ENCODE measurements at places on chromosomes 2 and 18.
A peak's percentile ranks its signal among the peaks of the same experiment; 100 is the strongest.

- no peak for DNase-seq
These were observed 8.6 kb downstream of the ZEB2 start for GRCh38 chr2:144511226-144511810.

GRCh38 chr2:23900133-23900532, 26.8 kb downstream of the ATAD2B start:
- no peak for DNase-seq

DNA sequence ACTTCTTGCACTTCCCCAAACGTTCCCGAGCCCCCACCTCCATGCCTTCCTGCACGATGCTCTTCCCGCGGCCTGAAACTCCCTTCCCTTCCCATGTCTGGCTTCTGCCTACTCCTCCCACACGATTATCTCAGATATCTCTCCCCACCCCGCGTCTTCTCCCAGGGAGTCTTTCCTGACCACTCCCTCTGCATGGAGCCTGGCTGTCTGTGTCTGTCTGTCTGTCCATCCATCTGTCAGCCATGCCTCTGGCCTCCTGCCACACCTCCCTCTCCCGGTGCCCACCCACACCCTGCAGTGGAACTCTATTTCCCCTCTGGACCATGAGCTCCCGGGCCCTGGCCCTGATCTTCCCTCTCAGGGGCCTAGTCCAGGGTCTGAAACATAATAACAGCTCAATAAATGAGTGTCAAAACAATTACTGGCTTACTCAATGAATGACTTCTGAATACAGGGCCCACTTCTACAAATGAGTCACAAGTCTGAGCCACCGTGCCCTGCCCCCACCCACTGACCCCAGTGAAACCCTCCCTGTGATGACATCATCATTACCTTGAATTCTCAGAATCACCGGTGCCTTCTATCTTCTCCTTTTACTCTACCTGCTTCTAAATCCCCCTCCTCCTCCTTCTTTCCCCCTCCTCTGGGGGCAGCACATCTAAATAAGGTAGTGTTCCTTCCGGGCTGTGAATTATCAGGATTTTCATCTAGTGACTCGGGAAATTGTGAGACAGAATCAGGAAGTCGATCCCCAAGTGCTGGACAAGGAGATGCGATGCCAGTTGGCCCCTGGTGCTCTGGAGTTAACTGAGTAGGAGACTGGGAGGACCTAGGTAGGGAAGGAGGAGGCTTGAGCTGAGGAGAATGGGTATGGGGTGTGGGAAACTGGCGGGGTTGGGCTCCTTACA, 46.1 kb upstream of the PLB1 start:
- DNase-seq, result peak; percentile 15

DNA sequence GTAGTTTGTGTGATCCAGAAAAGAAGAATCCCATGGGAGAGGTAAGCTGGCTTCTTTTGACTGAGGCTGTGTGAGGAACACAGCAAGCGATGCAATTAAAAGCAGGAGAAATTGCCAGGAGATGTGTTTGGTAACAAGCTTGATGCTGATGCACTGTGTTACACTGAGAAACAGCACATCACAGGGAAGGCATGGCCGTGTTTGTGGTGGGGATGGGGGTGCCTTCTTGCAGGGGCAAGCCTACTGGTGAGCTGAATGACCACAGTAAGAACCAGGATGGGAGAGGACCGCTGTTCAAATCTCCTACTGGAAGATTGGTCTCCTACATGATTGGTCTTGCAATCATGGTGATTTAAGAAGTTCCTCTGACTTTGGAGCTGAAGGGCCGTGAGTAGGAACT, 477.7 kb upstream of the HS6ST1 start:
- no peak for DNase-seq

DNA sequence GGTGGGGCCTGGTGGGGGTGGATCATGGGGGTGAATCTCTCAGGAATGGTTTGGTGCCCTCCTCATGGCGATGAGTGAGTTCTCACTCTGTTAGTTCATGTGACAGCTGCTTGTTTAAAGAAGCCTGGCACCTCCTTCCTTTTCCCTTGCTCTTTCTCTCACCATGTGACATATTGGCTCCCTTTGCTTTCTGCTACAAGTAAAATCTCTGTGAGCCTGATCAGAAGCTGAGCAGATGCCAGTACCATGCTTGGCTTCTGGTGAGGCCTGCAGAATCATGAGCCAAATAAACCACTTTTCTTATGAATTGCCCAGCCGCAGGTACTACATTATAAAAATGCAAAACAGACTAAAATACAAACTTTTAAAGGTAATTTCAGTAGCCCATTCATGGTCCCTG, 73.4 kb upstream of the TEX51 start:
- no peak for DNase-seq

- peak; percentile 31 for DNase-seq
These were observed 851 bp downstream of the EIF2AK3 start for GRCh38 chr2:88626171-88627054.
